ENCODE measurements at places on chromosomes 12 and 14.

GRCh38 chr14:73750531-73750901 lies 36.3 kb upstream of the PNMA1 start:
- DNase-seq, result no peak

- DNase-seq, result no peak
Observed at GRCh38 chr12:7079826-7080125, 12.5 kb downstream of the C1R start.

DNA sequence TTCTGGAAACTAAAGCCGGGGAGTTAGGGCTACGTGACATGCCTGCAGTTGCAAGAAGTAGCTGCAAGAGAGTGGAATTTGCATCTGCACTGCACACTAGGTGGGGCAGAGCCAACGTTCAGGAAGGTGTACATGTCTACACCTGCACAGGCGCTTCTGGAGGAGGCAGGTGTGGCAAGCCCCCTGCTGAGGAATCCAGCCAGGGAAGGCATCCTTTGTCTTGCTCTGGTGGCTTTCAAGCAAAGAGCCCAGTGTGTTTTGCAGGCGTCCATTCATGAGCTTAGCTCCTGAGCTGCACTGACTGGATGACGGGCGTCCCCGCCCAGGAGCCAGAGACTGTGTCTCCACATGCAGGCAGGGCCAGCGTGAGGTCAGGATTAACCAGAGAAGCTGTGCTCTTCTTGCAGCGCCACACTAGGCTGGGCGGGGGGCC lies 116.3 kb downstream of the ZFP36L1 start:
- no peak for DNase-seq

GRCh38 chr12:49355913-49356312 lies 9.2 kb downstream of the DNAJC22 start:
- no peak for DNase-seq

DNA sequence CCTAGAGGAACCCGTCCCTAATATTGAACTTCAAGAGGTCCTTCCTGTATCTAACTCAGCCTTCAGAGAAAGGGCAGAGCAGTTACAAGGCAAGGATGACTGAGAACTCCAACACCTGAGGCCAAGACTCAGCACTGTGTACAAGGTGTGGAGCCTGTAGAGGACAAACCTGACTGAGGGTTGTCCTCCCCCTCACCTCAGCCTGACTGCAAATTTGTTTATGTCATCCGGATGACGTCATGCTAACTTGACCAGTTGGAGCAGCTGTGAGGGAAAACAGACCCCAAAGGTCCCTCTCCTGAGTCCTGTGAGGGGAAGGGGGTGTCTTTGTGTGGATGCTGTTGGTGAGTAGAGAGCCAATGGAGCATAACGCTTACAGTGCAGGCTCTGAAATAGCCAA lies 4.3 kb downstream of the CRACR2A start:
- DNase-seq, result no peak

DNA sequence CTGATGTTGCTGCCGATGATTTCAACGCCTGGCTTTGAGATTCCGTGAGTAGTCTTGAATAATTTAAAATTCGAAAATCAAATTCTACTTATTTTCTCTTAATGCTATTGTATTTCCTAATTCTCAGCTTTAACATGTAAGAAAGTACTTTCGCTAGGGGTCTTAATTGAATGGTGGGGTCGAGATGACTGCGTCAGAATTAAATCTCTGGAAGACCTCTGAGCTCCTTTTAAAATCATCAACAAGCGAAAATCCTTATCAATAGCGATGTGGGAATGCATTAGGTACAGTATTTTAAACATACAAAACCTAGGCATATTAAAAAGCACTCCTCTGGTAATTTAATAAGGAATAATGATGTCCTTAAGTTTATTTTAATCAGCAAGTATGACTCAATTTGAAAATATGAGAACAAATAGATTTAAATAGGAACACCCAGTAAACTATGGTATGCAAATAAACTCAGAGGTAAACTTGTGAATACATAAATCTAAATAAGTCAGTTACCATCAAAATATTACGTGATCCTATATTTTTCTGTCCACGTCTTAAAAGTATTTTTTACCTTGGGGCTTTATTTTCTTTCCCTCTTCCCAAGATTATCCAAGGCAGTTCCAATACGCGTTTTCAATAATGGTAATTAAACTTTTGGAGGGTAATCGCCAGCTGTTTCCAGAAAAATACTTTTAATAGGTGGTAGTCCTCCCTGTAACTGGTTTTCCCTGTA lies 1.4 kb downstream of the FOXA1 start:
- no peak for DNase-seq

DNA sequence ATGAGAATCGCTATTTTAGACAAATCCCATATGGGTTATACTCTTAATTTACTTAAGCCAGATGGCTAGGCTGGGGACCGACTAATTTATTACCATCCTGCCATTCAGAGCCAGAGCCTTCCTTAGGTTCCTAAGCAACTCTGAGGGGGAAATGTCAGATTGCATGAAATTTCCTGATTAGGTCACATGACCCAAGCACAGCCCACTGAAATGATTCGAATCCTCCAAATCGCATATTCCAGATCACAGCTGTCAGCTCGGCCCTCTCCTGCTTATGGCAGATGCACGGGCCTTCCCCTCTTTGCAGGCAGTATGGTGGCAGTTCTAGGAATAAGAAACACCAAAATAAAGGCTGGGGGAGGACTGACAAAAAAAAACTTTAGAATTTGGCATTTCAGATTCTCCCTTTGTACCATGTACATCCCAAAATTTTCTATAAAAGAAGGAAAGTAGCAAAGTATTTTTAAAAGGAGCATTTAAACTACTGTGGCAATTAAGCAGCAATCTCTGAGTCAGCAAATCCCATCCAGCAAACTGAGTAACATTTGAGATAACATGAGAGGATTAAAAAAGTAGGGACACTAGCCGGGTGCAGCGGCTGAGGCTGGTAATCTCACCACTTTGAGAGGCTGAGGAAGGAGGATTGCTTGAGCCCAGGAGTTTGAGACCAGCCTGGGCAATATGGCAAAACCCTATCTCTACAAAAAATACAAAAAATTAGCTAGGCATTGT lies 30.5 kb upstream of the NUDT4 start:
- no peak for DNase-seq

DNA sequence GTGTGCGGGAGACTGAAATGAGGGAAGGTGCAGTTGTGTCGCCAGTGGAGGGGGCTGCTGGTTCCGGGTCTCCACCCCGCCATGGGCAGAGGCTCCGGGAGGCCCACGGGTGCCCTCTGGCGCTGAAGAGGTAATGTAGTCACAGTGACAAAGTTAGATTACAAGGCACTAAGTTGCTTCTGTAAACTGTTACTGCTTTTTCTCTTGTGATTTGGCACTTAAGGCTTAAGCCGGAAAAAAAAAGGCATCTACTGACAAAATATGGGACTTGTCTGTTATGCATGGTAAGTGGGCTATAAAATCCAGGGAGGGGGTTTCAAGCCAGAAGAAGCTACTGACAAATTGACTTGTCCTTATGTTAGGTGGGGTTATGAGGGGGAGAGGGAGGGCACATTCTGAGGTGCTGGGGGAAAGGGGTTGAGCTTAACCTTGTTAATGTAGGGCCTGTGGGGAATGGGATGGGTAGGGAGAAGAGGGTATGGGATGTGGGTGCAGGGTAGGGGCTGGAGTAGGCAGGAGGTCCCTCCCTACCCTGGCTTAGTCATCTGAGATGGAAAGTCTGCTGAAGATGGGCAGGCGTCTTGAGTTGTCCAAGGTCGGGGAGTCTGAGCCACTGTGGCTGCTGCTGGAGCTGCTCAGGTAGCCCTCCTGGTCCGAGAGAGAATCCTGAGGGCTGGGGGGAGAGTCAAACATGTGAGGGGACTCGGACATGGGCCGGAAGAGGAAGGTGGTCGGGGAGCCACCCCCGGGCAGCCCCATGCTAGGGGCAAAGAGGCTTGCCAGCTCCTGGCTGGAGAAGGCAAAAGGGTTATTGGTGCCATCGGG lies 3.7 kb downstream of the ZFP36L1 start:
- DNase-seq, result no peak

DNA sequence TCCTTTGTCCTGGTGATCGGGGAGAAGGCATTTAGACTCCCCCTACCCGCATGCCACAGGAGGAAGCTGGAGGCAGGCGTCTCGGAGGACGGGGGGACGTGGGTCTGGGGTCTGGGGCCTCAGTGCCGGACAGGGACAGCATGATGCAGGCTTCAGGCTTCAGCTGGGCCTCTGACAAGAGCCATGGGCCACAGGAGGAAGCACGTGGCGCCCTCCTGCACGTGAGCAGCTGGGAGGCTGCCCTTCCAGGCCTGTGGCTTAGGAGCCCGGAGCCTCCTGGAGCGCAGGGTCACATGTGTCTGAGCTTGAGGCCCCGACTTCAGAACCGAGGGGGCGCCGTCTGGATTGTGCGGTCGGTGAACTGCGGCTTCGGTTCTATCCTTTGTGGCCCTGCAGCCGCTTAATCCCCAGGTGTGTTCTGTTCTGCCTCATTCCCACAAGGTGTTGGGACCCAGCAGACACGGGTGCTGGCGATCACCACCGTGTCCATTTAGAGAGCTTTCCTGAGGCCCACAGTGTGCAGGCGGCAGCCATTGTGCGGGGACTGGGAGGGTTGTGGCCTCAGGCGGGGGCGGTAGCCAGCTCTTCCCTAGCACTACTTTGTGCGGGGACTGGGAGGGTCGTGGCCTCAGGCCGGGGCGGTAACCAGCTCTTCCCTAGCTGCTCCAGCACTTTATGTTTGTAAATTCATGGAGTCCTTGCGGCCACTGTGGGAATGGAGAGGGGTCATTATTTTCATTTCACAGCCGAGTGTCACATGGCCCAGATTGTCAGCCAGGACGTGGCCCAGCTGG lies 150.2 kb downstream of the ADGRD1 start:
- DNase-seq, result no peak

GRCh38 chr12:130251236-130251780 lies 86.4 kb upstream of the PIWIL1 start:
- DNase-seq, result no peak

- no peak for DNase-seq
Observed at GRCh38 chr14:22465201-22465840, 123.7 kb downstream of the DAD1 start.

DNA sequence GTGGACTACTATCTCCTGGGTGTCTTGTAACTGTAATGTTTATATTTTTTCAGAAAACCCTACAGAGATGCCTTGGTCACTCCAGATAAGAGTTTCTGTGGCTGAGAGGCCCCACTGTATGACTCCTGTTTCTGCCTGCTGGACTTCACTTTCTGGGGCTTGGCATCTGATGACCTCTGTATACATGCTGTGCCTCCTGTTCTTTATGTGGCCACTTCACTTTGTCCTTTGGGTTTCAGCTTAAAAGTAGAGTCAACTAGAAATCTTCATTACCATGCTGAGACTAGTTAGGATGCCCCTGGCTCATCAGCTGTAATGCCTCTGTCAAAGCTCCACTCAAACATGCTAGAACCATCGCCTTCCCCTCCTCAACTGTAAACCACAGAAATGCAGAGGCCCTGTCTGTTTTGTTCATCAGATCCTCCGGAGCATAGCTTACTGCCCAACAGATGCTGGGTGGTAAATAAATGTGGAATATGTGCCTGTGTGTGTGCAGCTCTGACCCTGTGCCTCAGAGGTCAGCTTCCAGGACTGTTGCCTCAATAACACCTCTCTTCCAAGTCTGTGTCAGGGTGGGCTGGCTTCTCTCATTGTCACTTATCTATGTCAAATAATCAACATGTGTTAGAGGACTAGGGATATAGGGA lies 25.5 kb downstream of the ZNF664 start:
- no peak for DNase-seq

GRCh38 chr12:51326698-51327439 lies 2.9 kb upstream of the BIN2 start:
- DNase-seq, result no peak

GRCh38 chr12:94027561-94027960 lies 120.8 kb upstream of the PLXNC1 start:
- DNase-seq, result no peak

GRCh38 chr12:2648406-2648805 lies 146.4 kb upstream of the FKBP4 start:
- no peak for DNase-seq

GRCh38 chr14:104588066-104588857 lies 8.7 kb downstream of the C14orf180 start:
- no peak for DNase-seq

DNA sequence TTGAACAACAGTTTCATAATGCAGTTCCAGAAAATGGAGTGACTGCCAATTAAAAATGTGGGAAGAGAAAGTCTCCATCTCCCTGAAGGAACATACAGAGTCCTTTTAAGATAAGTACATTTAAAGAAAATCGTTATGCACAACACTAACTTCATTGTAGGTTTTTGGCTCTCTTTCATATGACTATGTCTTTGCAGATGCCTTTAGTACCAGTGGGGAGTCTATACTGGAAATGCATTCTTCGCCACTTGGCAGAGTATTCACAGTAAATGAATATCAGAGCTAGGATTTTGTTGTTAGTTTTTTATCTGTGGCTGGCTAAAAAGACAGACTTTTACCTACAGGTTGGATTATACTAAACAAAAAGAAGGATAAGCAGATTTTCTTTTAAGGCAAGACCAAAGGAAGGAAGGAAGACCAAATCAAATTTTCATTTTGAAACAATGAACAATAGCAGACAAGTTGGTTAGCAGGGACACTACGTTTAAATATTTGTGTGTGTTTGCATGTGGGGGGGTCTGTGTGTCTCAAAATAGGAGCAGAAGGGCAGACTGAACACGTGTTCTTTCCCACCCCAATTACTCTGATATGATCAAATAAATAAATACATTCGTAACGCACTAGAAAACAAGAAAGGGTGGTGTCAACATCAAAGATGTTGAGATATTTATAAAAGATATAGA lies 124.5 kb downstream of the BTG1 start:
- no peak for DNase-seq

All from cortex of kidney (tissue), 1 donor.